HFFc6 (cell line): ENCODE measurements at places on chromosomes 4 and X.

GRCh38 chr4:21184788-21185187 is 484.5 kb downstream of the PACRGL start:
- no peak for DNase-seq

GRCh38 chr4:104022831-104023230 is 303.0 kb upstream of the TACR3 start:
- no peak for DNase-seq

- no peak for DNase-seq
Measured at GRCh38 chr4:106385853-106386393, 17.3 kb upstream of the GIMD1 start.

- DNase-seq: peak; percentile 21
Measured at GRCh38 chrX:3326681-3327080, 19.8 kb downstream of the MXRA5 start.

- no peak for DNase-seq
Measured at GRCh38 chr4:54109241-54110018, 9.5 kb downstream of the GSX2 start.

GRCh38 chr4:46484881-46485280 is 95.0 kb upstream of the GABRA2 start:
- DNase-seq: no peak

GRCh38 chrX:22300130-22300529 is 27.4 kb downstream of the CBLL2 start:
- peak; percentile 65 for DNase-seq

DNA sequence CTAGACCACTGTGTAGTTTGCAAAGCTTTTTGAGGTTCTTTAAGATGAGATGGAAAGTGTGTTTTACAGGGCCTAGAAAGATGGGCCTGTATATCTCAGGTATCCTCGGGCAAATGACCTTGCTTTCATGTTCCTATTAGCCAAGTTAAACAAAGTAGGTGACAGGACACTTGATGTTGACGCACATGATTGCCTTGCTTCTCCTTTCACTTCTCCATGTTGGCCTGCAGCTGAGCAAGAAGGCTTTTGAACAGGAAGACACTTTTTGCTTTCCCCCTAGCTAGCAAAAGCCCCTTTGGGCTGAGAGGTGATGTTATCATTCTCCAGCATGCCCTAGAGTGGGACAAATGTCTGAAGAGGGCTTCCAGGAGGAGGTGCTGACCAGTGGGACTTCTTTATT is 202.1 kb downstream of the GPC3 start:
- DNase-seq: no peak

GRCh38 chr4:183335369-183335940 is 13.2 kb upstream of the CLDN24 start:
- peak; percentile 92 for DNase-seq

DNA sequence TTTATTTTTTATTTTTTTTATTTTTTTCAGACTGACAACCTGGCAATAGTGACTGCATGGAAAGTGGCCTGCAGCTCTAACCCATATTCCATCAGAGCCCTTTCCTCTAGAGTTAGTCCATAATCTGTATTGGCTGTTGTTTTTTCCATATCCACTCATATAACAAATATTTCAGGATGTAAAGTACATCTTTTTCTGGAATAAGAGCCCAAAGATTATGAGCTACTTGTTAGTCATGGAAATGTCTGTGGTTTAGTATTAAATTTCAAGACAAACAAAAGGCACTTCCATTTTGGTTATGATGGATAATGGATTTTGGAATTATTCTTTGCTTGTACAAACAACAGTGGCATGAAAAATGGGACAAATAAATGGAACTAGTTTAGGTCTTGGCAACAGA is 296.0 kb upstream of the HS3ST1 start:
- DNase-seq: peak; percentile 12

DNA sequence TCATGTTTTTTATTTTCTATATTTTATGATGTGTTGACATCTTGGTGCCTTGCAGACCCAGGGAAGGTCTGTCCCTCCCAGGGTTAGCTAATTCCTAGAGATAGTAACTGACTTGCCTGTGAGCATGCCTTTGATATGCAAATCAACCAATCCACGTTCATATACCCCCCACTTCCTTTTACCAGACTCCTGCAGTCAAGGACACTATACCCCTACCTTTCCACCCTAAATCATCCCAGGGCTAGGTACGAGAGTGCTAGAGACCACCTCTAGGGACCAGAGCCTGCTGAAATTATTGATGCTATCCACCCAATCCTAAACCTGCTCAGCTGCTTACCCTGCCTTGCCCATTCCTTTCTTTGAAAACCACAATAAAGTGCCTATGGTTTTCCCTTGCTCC is 7.5 kb upstream of the PHEX start:
- DNase-seq: no peak

- DNase-seq: no peak
Measured at GRCh38 chrX:153903238-153903980, 1.1 kb upstream of the AVPR2 start.

DNA sequence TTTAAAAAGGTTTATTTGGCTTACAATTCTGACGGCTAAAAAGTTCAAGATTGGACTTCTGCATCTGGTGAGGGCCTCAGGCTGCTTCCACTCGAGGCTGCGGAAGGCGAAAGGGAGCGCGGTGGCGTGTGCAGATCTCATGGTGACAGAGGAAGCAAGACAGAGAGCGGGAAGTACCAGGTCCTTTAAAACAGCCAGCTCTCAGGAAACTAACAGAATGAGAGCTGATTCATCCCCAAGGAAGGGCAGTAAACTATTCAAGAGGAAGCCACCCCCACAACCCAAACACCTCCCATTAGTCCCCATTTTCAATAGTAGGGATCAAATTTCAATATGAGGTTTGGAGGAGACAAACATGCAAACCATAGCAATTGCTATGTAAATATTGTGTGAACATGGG is 2144.2 kb upstream of the AGA start:
- DNase-seq: no peak

DNA sequence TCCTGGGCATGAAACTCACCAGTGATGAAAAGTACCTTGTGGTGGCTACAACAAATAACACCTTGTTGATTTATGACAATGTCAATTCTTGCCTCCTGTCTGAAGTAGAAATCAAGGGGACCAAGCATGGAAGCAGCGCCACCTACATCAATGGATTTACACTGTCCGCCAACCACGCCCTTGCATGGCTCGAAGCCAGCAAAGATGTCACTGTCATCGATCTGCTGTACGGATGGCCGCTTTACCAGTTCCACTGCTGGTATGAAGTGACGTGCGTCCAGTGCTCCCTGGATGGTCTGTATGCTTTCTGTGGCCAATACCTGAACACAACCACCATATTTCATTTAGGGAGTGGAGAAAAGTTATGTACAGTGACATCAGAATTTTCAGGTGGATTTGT is 200.5 kb downstream of the NWD2 start:
- DNase-seq: no peak

- DNase-seq: no peak
Measured at GRCh38 chr4:8821151-8821950, 50.3 kb downstream of the HMX1 start.

GRCh38 chr4:180635281-180635680 is 1607.9 kb upstream of the TENM3 start:
- DNase-seq: no peak

DNA sequence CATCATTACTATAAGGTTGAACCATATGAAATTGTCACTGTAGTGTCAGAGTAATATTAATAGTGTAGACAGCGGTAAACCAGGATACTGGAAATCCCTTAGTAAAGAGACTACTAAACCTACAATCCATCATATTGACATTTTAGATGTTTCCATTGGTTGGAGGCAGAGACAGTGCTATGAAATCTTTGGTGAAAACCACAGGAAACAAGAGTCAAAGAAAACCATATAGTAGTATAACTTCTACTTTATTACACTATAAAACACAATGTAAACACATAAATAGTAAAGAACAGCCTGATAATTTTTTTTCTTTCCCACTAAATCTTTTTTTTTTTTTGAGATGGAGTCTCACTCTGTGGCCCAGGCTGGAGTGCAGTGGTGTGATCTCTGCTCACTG is 15.9 kb downstream of the RELL1 start:
- DNase-seq: no peak

GRCh38 chr4:121428721-121429120 is 47.9 kb upstream of the QRFPR start:
- DNase-seq: peak; percentile 4

- DNase-seq: no peak
Measured at GRCh38 chr4:148053298-148054003, 321.6 kb downstream of the ARHGAP10 start.

GRCh38 chr4:139011225-139011950 is 4.2 kb upstream of the NOCT start:
- DNase-seq: no peak

GRCh38 chrX:49934148-49934547 is 11.8 kb downstream of the CLCN5 start:
- DNase-seq: no peak

GRCh38 chrX:111259559-111259958 is 10.7 kb downstream of the CAPN6 start:
- no peak for DNase-seq

GRCh38 chr4:71262161-71262560 is 76.7 kb upstream of the SLC4A4 start:
- no peak for DNase-seq

DNA sequence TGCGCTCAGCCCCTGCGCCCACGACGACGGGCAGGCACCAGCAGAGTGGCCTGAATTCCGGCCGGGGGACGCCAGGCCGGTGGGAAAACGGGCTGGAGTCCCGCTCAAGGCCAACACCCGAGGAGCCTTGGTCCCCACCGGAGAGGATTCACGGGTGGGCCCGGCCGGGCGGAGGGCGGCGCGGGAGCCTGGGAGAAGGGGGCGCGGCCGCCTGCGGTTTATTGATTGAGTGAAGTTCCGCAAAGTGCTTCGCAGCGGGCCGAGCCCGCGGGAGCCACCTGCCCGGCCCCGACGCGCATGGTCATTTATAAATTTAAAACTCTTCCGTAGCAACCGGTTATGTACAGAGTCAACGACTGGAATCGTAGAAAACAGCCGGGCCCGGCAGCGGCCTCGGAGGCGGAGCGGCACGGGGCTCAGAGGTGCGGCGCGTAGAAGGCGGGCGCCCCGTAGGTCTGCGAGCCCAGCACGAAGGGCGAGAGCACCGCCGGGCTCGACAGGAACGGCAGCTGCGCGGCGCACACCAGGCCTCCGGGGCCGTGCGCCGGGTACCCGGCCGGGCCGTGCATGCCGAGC is 3.6 kb downstream of the NKX1-1 start:
- no peak for DNase-seq

GRCh38 chr4:2832309-2832980 is 11.2 kb upstream of the ADD1 start:
- DNase-seq: no peak

DNA sequence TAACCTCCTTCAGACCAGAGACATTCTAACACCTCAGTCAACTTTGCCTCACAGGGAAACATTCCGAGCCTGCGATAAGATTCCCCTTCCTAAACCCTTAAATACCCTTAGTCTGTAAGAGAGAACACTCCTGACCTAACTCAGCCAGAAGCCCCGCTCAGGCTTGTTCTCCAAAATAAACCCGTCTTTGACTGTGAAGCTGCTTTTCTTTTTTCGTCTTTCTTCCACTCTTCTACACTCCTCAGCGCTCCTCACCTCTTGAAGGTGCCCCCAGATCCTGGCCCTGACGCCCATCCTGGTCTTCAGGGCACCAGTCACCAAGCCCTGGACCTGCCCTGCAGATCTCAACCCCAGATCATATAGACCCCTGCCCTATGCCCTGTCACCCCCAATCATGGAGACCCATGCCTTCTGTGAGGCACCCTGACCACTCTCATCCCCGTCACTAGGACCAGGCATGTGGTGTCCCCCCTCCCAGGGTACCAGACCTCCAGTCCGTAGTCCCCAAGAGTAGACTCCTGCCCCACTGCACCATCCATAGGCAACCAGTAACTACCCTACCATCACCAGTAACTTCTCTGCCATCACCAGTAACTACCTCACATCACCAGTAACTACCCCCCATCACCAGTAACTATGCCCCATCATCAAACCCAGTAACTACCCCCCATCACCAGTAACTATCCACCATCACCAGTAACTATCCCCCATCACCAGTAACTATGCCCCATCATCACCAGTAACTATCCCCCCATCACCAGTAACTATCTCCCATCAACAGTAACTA is 3.5 kb downstream of the ASMTL start:
- no peak for DNase-seq

DNA sequence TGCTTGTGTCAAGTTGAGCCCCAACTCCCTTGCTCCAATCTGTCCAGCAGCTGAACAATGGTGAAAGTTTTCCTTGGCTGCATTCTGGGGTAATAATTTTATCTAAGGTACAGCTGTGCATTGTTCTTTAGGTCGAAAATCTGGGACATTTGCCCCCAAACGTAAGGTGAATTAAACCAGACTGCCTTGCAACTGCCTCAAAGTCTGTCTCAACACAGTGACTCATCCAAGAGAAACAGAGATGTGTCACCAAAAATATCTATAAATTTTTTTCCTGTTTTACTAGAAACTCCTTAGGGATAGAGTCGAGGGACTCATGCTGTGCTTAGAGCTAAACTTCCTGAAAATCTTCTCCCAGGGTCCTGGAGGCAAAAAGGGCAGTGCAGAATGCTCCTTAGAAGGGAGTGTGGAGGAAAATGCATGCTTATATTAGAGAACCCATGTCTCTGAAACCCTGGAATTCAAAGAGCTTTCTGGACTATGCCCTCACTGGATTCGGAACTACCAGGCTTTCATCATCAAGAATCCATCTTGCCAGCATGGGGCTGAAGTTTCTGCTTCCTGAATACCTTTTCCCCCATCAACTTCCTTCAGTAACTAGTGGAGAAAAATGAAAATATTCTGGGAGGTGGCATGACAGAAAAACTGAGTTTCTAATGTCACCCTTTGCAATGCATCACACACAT is 115.7 kb downstream of the PALLD start:
- DNase-seq: peak; percentile 73

DNA sequence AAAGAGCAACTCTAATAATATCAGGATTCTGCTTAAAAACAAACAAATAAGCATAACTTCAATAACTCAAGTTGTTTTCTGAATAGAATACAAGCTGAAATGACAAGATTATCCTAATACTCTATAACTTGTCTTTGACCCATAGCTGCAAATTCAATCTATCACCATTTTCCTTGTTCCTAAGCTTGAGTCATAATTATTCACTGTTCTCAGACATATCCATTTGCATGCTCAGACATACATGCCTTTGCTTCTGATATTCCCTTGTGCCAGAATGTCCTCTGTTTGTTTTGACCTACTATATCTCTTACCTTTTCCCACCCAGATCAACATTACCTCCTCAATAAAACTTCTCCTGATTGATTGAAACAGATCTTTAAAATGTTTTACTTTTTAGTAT is 109.7 kb downstream of the SNCA start:
- DNase-seq: no peak
